ENCODE measurements at places on chromosomes 12 and 14.
A peak's percentile ranks its signal among the peaks of the same experiment; 100 is the strongest.

- DNase-seq: no peak
Measured at GRCh38 chr12:23884909-23885308, 64.6 kb downstream of the SOX5 start.

DNA sequence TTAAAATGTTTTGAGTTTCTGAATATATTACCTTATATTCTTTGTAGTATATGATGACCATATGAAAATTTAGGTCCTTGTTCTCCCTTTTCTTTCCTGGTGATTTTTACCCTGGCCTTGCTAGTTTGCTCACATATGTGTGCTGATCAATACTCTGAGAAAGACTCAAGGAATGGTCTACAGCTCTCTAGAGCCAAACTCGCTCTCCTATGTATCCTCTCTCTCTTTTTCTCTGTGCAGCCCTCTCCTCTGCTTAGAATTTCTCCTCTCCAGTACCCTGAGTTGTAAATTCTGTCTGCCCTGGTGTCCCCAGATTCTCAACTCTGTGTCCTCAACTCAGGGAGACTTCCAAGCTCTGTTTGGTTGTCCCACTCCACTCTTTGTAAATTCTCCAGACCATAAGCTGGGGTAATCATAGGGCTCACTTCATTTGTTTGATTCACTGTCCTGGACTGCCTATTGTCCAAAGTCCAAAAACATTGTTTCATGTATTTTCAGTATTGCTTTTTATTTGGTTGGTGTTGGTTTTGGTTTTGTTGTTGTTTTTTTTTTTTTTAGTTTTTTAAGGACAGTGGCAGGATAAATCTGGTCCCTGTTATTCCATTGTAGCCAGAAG, 41.0 kb downstream of the FOXA1 start:
- DNase-seq: no peak

GRCh38 chr14:82328442-82328841, 794.8 kb upstream of the SEL1L start:
- DNase-seq: no peak

- peak; percentile 49 for DNase-seq
Measured at GRCh38 chr12:54201001-54201794, 12.4 kb upstream of the SMUG1 start.

DNA sequence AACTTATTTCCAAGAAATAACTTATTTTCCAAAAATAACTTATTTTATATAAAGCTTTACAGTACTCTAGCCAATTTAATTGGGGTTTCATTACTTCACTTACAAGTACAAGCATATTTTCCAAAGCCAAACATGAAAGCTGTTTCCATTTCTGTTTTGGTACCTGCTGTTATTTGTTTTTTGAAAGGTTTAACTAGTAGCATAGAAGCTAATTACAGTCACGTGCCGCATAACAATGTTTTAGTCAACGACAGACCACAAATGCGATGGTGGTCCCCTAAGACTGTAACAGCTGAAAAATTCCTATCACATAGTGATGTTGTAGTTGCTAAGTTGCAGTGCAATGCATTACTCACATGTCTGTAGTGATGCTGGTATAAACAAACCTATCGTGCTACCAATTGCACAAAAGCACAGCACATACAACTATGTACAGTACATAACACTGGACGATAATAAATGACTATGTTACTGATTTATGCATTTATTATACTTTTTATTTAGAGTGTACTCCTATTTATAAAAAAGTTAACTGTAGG, 21.7 kb downstream of the PTPN21 start:
- no peak for DNase-seq

- no peak for DNase-seq
Measured at GRCh38 chr12:103177639-103178255, 220.3 kb downstream of the ASCL1 start.

DNA sequence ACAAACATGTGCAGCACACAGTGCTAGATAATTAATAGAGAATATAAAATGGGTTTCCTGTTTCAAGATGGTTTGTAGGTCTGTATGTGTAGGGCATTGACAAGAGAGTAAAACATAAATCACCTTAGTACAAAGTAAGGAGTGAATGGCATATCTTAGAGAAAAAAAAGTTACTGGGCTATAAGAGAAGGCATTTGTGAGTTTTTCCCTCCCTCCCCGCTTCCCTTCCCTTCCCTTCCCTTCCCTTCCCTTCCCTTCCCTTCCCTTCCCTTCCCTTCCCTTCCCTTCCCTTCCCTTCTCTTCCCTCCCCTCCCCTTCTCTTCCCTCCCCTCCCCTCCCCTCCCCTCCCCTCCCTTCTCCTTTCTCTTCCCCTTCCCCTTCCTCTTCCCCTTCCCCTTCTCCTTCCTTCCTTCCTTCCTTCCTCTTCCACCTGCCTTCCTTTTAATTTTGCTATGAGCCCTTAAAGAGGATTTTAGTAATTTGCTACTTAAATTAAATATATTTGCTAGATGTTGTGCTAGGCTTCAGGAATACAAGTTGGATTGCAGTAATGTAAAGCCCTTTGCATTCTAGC, 57.1 kb downstream of the LRRK2 start:
- no peak for DNase-seq

GRCh38 chr12:49017891-49018260, 700 bp downstream of the PRKAG1 start:
- peak; percentile 30 for DNase-seq

DNA sequence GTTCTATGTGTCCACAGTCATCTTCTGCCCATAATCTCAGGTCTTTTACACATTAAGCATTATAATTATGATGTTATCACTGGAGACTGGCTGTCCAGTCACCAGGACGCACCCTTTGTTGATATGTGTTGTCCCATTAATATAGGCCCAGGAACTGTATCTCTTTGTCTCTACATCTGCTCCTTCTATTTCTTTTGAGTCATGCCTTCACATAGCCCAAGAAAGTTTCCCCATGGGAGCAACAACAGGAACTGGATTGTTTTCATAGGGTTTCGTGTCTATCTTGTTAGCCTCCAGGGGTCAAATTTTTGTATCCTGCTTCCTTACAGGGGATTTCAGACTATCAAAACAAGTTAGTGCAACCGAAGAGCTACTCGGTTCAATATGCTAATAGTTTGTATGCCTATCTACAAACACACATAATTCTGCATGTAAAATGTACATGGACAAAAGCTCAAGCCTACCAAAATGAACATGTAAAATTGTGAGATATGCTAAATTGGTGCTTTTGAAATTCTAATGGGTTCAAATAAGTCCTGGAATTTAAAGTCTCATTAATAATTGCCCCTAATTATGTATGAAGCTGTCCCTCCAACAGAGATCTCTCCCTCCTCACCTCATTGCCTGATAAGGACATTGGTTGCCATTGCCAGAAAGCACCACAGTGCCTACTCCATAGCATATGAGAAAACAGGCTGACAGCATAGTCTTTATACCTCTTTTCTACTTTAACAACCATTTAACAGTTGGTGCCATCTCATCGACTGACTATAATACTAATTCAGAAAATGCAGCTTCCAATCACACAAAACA, 99.8 kb upstream of the DIO2 start:
- no peak for DNase-seq

DNA sequence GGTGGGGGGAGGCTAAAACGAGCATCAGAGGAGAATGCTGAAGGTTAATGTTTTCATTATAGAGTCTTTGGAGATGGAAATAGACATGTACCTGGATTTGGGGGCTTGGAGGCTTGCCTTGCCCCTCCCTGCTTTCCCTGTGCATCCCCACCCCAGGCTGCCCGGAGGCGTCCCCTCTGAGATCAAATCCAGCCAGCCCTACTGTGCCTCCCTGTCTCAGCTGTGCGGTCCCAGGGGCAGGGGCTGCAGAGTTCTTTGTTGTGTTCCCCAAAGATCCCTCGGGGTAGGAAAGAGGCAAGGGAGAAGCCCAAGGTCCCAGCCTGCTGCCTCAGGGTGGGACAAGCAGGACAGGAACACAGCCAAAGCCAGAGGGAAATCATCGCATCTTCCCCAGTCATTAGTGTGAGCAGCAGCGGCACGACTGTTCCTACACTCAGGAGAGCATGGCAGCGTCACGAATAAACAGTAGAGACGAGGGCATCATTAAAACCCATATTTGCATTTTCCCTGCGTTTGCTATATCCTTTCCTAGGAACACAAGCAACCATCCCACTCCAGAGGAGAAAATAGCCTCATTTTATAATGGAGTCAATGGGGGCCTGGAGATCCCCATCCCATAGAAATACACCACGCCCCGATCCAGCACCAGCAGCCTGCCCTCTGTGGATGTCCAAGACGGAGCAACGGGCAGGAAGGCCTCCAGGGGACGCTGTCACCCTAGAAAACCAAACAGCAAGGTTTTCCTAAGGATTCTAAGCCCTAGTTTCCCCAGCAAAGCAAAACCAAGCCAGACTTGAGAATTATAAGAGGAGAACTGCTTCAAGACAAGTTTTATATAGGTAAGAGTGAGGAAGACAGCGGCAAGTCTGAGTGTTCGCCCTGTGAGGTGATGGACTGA, 32.4 kb downstream of the ANO2 start:
- DNase-seq: no peak

DNA sequence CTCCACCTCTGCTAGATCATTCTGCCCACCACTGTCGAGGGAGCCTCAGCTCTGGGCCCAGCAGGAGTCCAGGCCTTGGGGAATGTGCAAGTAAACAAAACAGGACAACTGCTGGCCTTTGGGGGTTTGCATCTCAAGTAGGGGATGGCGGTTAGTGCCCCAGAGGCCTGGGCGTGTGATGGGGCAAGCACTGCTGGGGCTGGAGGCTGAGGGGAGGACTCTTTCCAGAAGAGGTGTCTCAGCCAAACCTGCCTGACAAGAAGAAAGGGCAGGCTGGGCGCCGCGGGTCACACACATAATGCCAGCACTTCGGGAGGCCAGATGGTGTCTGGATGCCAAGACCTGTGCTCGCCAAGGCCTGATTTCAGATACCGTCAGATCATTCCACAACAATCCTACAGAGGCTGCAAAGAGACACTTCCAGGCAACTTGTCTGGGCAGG, 8.6 kb upstream of the ALDH2 start:
- no peak for DNase-seq

- DNase-seq: no peak
Measured at GRCh38 chr12:91098941-91099340, 12.4 kb downstream of the LUM start.

- DNase-seq: no peak
Measured at GRCh38 chr12:2925322-2925995, 33.7 kb upstream of the TEAD4 start.

GRCh38 chr14:66543996-66544395, 36.0 kb downstream of the GPHN start:
- DNase-seq: no peak

GRCh38 chr12:45284096-45284901, 68.4 kb downstream of the ANO6 start:
- DNase-seq: no peak

DNA sequence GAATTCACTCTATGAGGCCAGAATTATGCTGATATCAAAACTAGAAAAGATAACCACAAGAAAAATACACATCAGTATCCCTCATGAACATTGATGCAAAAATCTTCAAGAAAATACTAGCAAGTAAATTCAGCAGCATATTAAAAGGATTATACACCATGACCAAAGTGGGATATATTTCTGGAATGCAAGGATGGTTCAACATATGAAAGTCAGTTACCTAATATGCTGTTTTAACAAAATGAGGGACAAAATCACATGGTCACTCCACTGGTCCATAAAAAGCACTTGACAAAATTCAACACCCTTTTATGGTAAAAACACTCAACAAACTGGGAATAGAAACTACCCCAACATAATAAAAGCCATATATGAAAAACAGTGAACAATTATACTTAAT, 40.3 kb downstream of the TECPR2 start:
- no peak for DNase-seq

DNA sequence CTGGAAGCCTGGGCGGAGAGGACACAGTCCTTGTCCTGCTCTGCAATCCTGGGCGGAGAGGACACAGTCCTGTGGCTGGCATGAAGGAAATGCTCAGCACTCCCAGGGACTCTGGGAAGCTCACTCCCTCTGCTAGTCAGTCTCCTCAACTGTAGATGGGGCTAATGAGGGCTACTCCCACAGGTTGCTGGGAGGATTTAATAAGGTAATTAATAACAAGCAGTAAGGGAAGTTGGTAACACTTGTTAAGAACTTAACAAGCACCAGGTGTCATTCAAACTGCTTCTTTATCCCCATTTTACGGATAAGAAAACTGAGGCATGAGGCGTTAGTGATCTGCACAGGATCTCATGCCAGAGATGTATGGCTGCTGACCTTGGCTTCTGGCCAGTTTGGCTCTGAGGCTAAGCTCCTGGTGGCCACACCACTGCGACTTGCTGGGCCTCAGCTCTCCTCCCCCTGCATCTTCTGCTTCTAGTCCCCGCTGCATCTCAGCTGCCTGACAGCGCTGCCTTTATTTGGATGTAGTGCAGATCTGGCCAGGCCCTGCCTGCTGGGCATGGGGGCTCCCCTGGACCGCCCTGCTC, 54.1 kb upstream of the BEGAIN start:
- DNase-seq: no peak

- DNase-seq: no peak
Measured at GRCh38 chr12:108985750-108986149, 35.1 kb downstream of the SVOP start.

- no peak for DNase-seq
Measured at GRCh38 chr12:73506611-73507010, 1031.0 kb upstream of the ATXN7L3B start.

Data from stimulated activated CD4-positive, alpha-beta T cell treated with anti-CD3 and anti-CD28 coated beads, Interleukin-4, amount 100 ng/mL, for 4 hours (primary cell).